Hematopoietic multipotent progenitor cell treated with erythropoietin and hydrocortisone succinate and interleukin-3 and kit ligand, for 15 days (in vitro differentiated cells): ENCODE measurements at places on chromosomes 3 and 15.

DNA sequence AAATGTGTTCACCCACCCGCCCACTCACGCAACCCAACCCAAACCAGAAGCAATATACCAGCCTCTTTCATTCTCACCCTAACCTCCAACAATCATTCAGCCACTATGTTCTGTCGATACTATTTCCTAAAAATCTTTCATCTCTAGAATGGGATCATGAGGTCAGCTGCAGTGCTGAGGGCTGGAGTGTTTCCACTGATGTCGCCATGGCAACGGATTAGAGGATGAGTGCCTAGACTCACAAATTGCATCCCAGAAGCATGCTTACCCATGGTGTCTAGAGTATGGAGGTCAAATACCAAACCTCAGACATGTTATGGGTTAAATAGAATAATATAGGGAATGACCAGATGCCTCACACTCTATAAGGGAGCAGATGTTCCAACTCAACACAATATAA, 138.5 kb downstream of the GABRB3 start:
- no peak for DNase-seq

- DNase-seq = no peak
Observed at GRCh38 chr3:133330522-133330921, 69.3 kb upstream of the BFSP2 start.

GRCh38 chr3:128366136-128366535, 100.6 kb downstream of the DNAJB8 start:
- no peak for DNase-seq

DNA sequence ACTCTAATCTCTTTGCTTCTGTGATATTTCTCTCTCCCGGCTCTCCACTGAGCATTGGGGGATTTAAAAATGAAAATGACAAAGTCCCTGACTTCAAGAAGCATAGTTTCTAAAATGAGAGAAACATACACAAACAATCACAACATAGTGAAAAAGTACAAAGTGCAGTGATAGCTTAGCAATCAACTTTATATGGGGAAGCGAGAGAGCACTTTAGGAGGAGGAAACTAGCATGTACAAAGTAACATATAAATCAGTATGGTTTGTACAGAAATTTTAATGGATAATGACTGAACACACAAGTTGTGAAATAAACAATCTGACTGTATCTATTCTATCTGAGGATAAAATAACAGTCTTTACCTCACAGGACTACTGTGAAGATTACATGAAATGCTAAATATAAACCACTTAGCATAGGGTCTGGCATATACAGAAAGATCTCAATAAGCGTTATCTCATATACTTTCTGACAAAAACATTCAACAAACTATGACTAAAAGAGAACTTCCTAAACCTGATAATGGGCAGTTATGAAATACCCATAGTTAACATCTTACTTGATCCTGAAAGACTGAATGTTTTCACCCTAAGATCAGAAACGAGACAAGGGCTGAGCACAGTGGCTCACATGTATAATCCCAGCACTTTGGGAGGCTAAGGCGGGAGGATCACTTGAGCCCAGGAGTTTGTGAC, 61.2 kb downstream of the PEAK1 start:
- no peak for DNase-seq

- no peak for DNase-seq
Observed at GRCh38 chr3:35653347-35653746, 14.0 kb downstream of the ARPP21 start.

- DNase-seq = no peak
Observed at GRCh38 chr3:86790884-86791549, 199.9 kb downstream of the VGLL3 start.

- DNase-seq = no peak
Observed at GRCh38 chr3:104916971-104917370, 449.7 kb upstream of the ALCAM start.

DNA sequence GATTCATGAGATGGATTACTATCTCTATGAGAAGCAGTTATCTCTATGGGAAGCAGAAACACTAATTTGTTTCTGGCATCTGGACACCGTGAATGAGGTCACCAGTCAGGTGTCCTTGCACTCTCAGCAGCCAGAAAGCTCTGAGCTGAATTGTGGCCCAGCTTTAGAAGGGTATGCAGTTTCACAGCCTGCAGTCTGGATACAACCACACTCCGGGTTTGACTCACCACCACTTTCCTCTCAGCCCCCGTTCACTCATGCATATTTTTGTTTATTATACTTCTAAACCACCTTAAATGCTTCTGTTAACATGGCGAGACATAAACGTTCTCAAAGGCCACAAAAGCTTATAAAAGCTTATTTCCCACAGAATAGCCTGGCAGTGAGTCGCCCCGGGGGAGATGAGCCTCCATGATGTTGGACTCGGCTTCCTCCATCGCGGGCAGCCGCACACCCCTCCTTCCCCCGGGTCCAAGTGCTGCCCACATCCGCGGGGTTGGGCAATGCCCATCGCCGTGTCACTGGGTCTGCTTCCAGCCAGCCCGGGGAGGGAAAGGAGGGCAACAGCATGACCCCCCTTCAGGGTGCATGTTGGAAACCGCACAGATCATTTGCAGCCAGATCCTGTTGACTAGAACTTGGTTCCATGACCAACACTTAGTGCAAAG, 16.8 kb upstream of the SLC41A3 start:
- no peak for DNase-seq

DNA sequence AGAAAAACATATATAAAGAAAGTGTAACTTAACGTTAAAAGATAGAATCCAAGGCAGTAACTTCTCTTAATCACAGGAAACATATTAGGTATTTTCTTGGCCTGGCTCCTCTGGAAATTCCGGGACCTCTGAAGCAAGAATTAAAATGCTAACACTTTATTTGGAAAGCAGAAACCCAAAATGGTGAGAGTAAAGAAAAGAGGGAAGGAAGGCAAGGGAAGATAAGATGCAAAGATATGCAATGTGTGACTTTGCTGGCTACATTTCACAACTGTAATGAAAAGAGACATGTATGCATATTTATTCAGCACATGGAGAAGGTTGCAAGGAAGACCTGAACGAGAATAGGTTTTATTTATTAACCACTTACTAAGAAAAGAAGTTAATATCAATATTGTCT, 372.5 kb downstream of the TBL1XR1 start:
- DNase-seq = no peak

- DNase-seq = no peak
Observed at GRCh38 chr15:47027322-47027946, 689.9 kb upstream of the SEMA6D start.

DNA sequence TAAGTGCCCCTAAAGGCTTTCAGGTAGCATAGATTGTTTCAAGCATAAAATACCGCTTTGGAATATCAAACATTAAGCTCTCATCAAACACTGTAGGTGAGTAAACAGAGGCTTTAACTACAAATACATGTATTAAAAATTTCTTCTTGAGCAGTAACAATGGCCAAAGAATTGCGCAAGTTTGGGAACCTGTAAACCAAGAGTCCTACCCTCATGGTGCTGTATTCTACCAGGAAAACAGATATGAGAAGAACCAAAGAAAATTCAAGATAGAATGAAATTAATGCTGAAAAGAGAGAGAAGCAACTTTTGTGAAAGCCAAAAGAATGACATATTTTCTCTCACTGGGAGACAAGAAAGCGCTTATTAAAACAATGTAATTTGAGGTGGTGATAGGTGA, 45.5 kb downstream of the CPNE4 start:
- no peak for DNase-seq

DNA sequence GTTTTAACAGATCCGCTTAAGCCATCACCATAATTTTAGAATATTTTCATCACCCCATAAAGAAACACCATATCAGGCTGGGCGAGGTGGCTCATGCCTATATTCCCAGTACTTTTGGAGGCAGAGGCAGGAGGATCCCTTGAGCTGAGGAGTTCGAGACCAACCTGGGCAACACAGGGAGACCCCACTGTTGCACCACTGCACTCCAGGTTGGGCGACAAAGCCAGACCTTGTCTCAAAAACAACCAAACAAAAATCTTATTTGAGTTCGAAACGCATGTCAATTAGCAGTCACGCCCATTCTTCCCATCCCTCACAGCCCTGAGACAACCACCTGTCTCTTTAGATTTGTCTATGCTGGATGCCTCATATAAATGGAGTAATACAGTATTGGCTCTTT, 119.9 kb downstream of the KLF13 start:
- DNase-seq = no peak

DNA sequence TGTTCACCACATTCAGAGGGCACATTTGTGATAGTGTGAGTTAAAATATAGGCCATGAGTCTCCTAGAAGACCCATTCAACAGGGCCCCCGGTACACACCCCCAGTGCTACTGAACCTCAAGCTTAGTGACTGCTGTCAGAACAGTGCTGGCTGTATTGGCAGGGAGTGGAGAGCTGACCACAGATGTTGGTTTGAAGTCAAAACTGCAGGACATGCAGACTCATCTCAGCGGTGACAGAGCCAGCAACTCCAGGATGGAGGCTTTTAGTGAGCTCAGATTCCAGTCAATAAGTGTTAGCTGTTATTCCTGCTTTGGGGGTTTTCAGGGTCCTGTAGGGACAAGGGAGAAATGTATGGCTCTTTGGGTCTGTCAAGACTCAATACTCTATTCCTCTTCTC, 29.1 kb downstream of the PRR20G start:
- DNase-seq = no peak

- no peak for DNase-seq
Observed at GRCh38 chr3:67901681-67902080, 247.3 kb upstream of the SUCLG2 start.

DNA sequence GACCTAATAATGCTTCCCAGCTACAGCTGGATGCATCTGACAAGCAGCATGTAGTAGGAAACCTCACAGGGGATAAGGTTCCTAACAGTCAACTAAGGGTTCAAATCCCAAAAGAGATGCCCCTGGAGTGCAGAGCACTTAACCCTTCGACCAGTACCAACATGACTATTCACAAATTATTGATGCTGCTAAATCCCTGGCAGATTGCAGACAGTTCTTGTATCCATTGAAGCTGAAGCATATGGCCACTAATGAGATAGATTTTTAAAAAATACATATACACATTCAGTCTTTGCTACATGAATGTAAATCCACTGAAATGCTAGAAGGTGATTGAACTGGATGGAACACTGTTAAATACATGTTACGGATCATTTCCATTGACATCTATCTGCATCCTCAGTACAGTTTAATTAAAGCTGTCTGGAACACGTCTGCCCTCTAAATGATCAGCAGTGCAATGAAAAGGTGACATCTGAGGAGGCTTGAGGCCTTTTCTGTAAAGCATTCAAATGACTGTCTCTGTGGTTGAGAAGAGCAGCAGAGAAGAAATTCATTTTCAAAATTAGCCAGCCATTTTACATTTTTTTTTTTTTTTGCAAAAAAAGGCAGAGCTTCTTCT, 19.5 kb upstream of the NANOGP8 start:
- no peak for DNase-seq

- DNase-seq = no peak
Observed at GRCh38 chr3:41404582-41404981, 205.3 kb downstream of the CTNNB1 start.

DNA sequence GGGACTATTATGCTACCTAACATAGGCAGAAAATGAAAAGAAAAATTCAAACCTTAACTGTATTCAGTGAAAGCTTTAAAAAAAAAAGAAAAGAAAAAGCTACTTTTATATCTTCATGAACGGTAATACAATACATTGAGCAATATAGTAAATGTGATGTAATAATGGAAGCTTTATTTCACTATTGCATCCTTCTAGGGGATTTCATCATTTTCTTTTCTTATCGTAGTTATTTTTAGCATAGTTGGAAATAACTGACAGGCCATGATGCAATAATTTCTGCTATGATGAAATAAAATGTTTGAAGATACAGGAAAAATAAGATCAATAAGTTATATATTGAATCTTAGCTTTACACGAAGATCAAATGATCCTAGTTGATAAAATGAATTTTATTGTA, 40.3 kb upstream of the ZCWPW2 start:
- no peak for DNase-seq

GRCh38 chr3:185423178-185423577, 60.2 kb downstream of the MAP3K13 start:
- peak; percentile 27 for DNase-seq

DNA sequence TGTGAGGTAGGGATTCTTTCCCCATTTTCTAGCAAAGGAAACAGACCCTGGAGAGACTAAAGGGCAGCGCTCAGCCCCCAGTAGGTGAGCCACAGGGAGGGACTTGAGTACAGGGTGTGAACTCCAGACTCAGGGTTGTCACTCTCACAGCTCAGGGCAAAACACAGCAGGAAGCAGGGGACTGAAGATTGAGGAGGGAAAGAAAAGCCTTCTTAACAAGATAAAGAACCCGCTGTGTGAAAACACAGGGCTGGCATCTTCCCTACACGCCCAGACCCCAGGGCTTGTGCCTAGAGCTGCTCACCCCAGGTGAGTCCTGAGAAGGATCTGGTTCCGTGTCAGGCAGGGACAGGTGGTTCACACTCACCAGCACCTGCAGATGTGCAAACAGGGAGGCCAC, 59.6 kb downstream of the ABTB1 start:
- DNase-seq = peak; percentile 33

DNA sequence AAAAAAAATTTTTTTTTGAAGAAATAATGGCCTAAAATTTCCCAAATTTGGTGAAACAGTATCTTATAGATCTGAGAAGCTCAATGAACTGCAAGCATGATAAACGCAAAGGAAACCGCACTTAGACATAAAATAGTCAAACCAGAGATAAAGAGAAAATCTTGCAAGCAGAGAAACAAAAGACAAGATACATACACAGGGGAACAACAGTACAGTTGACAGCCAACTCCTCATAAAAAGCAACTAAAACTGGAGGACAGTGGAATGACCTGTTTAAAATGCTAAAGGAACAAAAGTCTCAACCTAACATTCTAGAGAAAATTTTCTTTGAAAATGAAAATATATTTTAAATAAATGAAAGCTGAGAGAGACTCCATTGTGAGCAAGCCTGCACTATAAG, 107.5 kb downstream of the RASA2 start:
- DNase-seq = no peak

GRCh38 chr3:130506031-130506430, 10.9 kb upstream of the COL6A6 start:
- no peak for DNase-seq

DNA sequence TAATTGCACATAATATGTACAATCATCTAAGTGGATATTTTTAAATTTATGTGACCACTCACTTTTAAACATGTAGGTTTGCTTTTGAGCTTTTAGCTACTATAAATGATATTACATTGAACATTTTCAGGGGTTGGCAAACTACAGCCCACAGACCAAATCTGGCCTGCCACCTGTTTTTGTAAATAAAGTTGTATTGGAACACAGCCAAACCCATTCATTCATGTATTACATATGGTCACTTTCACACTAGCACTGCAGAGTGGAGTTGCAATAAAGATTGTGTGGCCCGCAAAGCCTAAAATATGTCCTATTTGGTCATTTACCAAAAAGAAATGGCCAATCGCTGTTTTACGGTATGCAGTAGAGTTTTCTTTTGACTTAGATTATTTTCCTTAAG, 21.2 kb downstream of the CMTM7 start:
- DNase-seq = no peak

DNA sequence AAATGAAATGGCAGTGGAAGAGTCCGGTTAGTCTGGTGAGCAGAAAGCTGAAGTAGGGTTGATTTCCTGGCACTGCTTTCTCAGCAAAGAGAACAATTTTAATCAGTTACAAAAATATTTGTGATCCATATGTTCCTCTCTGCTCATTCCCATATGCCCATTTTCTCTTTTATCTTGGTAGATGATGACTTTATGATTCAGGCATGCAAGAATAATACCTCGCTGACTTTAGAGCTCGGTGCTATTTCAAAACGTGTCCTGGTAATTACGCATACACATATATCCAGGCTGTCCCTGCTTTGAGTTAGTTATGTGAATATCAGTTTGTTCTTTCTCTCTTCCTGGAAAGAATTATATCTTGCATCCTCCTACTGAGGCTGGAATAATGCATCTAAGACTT, 38.5 kb downstream of the ARPP21 start:
- DNase-seq = no peak
